Caco-2 (cell line): ENCODE measurements at places on chromosomes 7 and 10. TPM values are rescaled to one million over a fixed set of nuclear protein-coding genes. Genes with fewer than 3 reads are reported as not detected.

The ELFN1 gene
- total RNA-seq = 2.3 TPM in 2 replicates

The TMEM229A gene
- 0.50 and 0.88 TPM in 2 replicates for total RNA-seq

The WNT2 gene
- total RNA-seq = not detected in 2 replicates

The ACSM6 gene
- not detected in 2 replicates for total RNA-seq

The SLC29A3 gene
- total RNA-seq = 18.3 and 20.7 TPM in 2 replicates

The SLC18A3 gene
- total RNA-seq = not detected in 2 replicates

The HOXA3 gene
- total RNA-seq = 19.9 and 22.6 TPM in 2 replicates

The PDK4 gene
- total RNA-seq = 0.12 and 0.20 TPM in 2 replicates

The AMPH gene
- not detected in 2 replicates for total RNA-seq
